ENCODE measurements at places on chromosomes 2 and 18.

- no peak for DNase-seq
Measured at GRCh38 chr2:168172071-168172470, 75.3 kb downstream of the STK39 start.

DNA sequence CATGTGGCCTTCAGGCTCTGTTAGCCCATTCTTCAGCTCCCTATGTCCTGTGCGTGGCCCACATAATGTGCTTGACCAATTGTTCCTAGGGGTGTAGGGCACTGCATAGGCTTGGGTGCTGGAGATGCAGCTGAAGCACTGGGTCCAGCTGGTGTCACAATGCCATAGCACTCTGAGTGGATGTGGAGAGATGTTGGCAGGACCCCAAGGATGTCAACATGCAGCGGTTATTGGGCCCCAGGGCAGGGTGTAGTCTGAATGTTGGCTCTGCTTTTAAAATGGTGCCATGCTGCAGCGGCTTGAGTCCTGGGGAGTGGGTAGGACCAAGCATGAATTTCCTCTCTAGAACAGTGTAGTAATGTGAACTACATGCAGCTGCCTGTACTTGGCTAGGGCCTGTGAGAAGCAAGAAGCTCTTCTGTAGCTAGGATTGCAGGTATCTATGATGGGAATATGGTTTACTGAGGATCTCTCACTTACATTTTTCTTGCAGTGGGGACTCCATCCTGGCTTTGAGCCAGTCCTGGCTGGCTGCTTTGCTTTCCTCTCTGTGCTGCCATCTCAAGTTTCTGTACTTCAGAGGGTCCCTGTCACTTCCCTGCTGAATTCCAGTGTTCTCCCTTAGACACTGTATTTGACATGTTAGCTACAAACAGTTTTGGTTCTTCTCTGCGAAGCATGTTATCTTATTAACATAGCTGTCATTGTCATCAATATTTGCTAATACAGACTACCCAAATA lies 148.4 kb downstream of the CSRNP3 start:
- no peak for DNase-seq

- DNase-seq, result no peak
Measured at GRCh38 chr2:162929571-162929970, 91.0 kb upstream of the KCNH7 start.

GRCh38 chr18:2223449-2223848 lies 347.9 kb downstream of the METTL4 start:
- no peak for DNase-seq

GRCh38 chr2:138956116-138956515 lies 175.9 kb upstream of the NXPH2 start:
- no peak for DNase-seq

- DNase-seq, result no peak
Measured at GRCh38 chr18:55878224-55878623, 290.2 kb upstream of the TCF4 start.

- DNase-seq, result no peak
Measured at GRCh38 chr2:179455824-179456223, 191.2 kb upstream of the SESTD1 start.

GRCh38 chr2:199811346-199811745 lies 39.6 kb downstream of the FTCDNL1 start:
- no peak for DNase-seq

GRCh38 chr2:65583061-65583460 lies 150.7 kb upstream of the SPRED2 start:
- DNase-seq, result no peak

DNA sequence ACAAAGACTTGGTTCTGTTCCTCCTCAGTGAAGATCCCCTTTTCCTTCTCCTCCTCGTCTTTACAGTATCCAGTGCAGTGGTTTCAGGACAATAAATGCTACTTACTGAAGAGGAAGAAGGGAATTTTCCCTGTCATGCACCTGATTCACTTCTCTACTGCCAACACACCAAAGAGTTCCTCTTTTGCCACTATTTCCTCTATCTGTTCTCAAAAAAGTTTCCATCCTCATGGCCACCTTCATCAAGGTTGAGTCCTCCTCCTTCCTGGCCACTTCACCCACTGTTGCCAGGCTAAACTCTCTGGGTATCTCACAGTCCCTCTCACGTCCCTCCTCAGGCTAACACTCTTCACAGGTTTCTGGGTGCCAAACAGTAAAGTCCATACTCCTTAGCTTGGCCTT lies 41.7 kb downstream of the PLEKHM3 start:
- no peak for DNase-seq

DNA sequence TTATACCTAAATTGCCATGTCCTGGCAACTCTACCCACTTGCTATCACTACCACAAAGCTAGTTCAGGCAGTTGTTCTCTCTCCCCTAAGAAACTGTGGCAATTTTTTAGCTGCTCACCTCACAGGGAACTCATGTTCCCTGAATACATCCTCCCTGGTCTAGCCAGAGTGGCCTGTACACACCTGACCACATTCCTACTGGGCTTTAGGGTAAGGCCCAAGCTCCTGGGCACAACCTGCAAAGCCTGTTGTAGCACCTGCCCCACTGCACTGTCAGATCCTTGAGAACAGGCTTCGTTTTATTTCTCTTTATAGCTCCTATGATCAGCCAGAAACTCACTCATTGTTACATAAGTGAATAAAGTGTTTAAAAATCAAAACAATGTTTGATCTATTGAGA lies 21.5 kb downstream of the CNGA3 start:
- DNase-seq, result no peak

- no peak for DNase-seq
Measured at GRCh38 chr18:69367104-69367503, 33.6 kb upstream of the DOK6 start.

GRCh38 chr2:145789636-145790035 lies 1269.7 kb upstream of the ZEB2 start:
- no peak for DNase-seq

- no peak for DNase-seq
Measured at GRCh38 chr2:29164091-29164846, 49.1 kb downstream of the CLIP4 start.

DNA sequence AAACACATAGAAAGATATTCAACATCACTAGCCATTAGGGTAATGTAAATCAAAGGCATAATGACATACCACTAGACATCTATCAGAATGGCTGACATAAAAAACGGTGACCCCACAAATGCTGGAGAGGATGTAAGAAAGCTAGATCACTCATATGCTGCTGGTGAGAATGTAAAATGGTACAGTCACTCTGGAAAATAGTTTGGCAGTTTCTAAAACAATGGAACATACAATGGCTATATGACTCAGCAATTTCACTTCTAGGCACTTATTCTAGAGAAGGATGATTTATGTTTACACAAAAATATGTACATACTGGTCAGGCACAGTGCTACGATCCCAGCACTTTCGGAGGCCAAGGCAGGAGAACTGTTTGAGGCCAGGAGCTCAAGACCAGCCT lies 87.3 kb downstream of the COLEC12 start:
- DNase-seq, result no peak

DNA sequence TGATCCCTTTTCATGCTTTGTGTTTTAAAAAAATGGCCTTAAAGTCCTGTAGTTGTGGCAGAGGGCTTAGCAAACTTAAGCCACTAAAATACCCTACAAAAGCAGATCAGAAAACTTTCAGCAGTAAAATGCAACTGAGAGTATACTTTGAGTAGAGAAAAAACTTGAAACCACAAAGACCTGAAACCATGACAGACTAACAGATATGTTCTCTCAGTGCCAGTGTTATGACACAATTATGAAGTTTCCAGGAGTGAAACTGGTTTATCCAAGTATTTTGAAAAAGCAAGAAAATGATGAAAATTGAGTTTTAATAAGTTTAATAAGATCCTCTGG lies 74.5 kb downstream of the SPRED2 start:
- no peak for DNase-seq

GRCh38 chr2:70647873-70648481 lies 94.4 kb upstream of the TGFA start:
- DNase-seq, result peak; percentile 87

GRCh38 chr2:100749771-100750542 lies 70.0 kb upstream of the NPAS2 start:
- no peak for DNase-seq

- DNase-seq, result no peak
Measured at GRCh38 chr2:141029428-141030078, 1101.3 kb downstream of the LRP1B start.

GRCh38 chr2:37923308-37924055 lies 1.6 kb upstream of the RMDN2 start:
- DNase-seq, result no peak

DNA sequence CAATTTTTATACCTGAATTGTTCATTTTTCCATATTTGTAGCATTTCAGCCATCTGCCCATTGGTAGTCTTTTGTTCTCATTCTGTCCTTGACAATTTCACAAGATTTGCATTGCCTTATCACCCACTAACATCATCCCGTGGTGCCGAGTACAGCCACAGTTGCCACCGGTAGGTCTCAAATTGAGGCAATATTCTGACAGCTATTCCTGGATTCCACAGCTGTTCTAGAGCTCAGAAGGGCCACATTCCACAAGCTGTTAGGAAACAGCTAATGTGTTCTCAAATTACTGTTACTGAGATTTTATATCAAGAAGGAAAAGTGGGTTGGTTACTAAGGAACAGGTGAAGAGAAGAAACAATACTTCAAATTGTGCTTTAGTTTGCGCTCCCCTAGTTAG lies 178.8 kb downstream of the RPRM start:
- DNase-seq, result no peak

DNA sequence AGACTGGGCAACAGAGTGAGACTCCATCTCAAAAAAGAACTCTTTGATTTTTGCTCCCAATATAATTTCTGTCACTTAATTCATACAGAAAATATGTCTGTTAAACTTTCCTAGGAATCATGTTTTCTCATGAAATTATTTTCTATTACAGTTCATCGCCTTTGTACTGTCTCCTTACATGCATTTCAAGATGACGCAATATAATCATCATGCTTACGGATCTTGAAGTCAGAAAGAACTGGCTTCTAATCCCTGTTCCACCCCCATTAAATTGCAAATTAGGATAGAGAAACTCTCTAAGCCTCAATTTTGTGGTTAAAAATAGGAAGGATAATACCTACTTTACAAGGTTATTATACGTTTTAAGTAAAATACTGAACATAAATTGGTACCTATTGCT lies 467.6 kb upstream of the SMIM21 start:
- no peak for DNase-seq

GRCh38 chr2:121282800-121283385 lies 2.1 kb downstream of the TFCP2L1 start:
- DNase-seq, result peak; percentile 21

- DNase-seq, result no peak
Measured at GRCh38 chr18:63141778-63142176, 177.8 kb downstream of the BCL2 start.

- no peak for DNase-seq
Measured at GRCh38 chr2:73032702-73033097, 38.8 kb downstream of the SFXN5 start.

- no peak for DNase-seq
Measured at GRCh38 chr2:32699151-32699550, 71.3 kb downstream of the TTC27 start.

GRCh38 chr18:62102221-62102620 lies 84.6 kb downstream of the PIGN start:
- DNase-seq, result no peak

DNA sequence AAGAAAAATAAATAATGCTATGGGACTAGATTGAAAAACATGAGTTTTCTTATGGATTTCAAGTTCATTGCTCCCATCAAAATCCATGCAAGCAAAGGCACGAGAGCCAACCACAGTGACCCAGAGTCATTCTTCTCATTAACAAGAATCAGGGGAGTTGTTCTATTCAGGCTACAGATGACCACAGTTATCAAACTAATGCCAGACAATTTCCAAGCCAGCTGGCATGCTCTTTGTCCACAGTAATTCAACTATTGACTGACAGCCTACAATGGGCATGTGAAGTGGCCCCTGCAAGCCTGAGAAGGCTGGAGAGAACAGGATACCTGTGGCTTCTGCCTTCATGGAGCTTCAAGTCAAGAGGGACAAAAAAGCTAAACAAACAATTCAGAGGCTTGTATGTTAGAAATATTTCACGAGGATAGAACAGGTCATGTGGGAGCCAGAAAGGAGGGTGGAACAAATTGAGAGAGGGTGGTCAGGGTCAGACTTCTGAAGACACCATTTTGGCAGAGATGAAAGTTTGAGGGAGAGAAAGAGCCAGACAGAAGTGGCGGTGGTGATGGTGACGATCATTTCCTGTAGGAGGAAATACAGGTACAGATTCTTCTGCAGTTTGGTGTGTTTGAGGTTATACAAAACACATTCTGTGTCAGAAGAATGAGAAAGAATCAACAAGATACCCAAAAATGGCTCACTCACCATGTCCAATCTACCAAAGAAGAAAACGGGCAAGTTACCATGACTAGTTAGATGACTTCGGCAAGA lies 732.4 kb downstream of the RNF144A start:
- DNase-seq, result no peak

DNA sequence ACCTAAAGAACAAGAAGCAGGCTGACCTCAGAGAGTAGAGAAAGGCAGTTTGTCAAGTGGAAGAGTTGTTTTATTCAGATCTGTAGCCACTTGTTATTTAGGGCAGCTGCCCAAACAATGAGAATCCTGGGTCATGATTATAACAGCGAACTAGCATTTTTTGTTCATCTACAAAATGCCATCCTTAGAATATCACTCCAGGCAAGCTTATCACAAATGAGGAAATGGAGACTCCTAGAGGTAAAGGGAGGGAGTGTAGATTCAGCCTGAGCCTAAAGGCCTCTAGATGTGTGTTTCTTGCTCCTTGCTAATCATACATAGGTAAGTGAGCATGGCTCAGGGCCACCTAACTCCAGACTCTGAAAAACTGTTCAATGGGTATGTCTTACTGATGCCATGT lies 126.1 kb downstream of the HNMT start:
- no peak for DNase-seq

DNA sequence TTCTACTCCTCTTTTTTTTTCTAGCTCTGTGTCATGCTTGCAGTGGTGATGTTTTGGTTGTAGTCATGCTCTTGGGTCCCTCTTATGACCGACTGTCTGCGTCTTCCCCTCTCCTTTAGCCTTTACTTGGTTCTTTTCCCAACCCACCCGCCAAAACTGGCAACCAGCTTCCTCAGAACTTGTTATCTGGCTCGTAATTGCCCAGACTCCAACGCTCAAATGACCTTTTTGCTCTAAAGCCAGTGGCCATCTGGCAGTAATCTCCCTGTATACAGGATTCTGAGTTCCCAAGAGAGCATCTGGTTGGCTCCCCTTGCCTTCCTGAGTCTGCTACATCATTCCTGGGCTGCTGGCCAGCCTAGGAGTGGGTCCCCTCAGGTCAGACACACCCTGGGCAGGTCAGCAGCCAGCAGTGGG lies 147.2 kb downstream of the MGAT5 start:
- DNase-seq, result no peak

- DNase-seq, result peak; percentile 63
Measured at GRCh38 chr2:9002637-9003365, 683 bp downstream of the MBOAT2 start.

All from activated effector memory CD4-positive, alpha-beta T cell treated with anti-CD3 and anti-CD28 coated beads, Interleukin-2, amount 50 U/mL, for 16 hours (primary cell).